ENCODE measurements at places on chromosomes 11 and 22.

DNA sequence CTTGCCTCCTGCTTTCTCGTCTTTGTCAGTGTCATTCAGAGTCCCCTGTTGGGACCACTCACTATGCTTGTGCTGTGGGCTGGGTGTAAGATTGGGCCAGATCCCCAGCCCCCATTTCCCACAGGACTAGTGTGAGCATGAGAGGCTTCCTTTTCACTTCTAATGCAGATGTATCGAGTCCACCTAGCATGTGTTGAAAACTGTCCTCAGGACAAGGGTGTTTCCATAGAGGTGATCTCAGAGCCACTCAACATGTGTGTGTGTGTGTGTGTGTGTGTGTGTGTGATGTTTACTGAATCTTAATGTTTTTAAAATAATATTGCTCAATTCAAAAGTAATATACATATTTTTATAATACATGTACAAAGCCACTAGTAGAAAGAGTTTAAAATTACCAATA is 11.4 kb upstream of the CD44 start:
- no peak for DNase-seq

DNA sequence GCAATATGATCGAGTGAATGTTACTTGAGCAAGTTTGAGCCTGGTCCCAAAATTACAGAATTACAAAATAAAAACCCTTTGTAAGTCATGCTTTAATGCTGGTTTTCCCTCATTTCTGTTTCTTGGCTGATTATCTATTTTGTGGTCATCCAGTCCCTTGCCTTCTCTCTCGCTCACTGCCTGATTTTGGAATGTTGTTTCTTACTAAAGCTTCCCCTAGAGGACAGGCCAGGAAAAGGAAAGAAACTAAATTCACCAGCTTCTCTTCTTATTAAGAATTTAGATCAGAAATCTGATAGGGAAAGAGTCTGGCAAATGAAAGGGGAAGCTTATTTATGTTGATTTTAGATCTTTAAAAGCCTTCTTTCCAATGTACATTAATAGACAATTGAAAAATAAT is 16.6 kb upstream of the BDNF start:
- DNase-seq = no peak

DNA sequence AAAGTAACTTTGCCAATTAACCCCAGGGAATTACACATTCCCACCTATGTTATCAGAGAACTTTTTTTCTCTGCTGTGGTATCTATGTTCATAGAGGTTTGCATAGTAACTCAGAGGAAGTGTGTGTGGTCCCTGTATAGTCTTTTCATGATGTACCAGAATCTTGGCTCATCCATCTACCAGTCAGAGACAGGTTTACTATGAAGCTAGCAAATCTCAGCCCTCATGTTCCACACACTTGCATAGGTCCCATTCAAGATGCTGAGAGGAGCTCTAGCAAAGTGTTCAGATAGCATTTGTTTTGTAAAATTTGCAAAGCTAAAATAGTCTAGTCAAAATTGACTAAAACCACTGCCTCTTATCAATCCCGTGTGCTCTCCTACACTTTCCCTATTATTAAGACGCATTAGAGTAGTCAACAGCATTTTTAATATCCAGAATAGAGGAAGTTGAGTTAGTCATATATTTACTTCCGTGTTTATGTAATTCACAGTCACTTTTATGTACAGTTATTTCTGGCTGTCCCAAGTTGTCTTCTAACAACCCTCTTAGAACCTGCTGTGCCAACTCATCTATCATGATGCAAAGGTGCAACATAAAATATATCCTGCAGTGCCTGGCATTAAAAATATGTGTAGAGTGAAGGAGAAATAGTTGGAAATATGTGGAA is 184.2 kb downstream of the FAM76B start:
- DNase-seq = no peak

DNA sequence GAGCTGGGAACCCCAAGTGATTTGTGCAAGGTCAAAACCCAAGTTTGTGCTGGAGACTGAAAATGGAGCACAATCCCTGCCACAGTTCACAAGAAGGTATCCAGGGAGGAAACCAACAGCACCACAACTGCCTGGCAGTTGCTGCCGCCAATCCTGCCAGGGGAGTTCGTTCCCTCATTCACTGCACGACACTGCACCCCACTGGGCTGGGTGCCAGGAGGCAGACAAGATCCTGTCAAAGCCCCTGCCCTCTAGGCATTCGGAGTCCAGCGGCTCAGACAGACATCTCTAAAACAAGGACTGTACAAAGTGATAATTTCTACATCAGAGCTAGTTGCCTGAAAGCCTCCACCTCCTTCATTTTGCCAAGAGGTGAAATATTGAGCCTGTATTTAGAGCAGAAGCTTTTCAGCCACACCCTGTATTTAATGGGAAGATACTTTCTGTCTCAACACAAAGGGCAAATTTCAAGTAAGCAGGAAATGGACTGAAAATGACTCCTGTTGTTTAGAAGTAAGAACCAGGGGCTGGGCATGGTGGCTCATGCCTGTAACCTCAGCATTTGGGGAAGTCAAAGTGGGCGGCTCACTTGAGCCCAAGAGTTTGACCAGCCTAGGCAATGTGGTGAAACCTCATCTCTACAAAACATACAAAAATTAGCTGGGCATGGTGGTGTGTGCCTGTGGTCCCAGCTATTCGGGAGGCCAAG is 277.4 kb upstream of the NARS2 start:
- no peak for DNase-seq

GRCh38 chr11:9596926-9597464 is 23.5 kb downstream of the WEE1 start:
- DNase-seq = no peak

DNA sequence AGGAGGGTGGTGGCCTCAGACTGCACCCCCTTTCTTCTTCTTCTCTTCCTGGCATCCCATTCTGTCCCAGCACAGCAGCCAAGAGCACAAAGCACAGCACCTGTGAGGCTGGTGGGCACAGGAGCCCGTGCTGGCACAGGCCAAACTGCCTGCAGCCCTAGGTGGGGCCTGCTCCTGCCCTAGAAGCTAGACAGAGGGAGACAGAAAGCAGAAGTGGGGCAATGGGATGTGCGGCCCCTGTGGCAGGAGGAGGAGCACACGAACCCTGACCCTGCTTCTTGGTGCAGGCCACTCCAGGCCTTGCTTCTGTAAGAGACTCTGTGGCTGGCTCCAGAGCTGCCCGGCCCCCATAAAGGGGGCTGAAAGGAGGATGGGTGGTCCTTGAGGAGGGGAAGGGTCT is 3.9 kb upstream of the PTS start:
- no peak for DNase-seq
